ENCODE measurements at places on chromosomes 12 and 14. TPM values are rescaled to one million over a fixed set of nuclear protein-coding genes. Genes with fewer than 3 reads are reported as not detected.

Gene C14orf39
- not detected for total RNA-seq

Gene PMCH
- total RNA-seq, result not detected

Gene ZNF891
- total RNA-seq, result 0.39 TPM

Gene FNTB
- 23.2 TPM for total RNA-seq

Gene RPL10L
- not detected for total RNA-seq

Gene SUSD6
- total RNA-seq, result 6.3 TPM

Gene TSHR
- total RNA-seq, result not detected

Gene CD4
- total RNA-seq, result not detected

Gene KRT85
- total RNA-seq, result not detected

Gene SLC2A14
- 0.08 TPM for total RNA-seq

Gene VWF
- total RNA-seq, result 0.34 TPM

Gene DPF3
- 0.27 TPM for total RNA-seq

Gene SENP1
- total RNA-seq, result 12.8 TPM

Gene ESPL1
- total RNA-seq, result 19.6 TPM

Gene ATXN2
- 40.5 TPM for total RNA-seq

Gene VRTN
- not detected for total RNA-seq

Gene LUM
- 0.27 TPM for total RNA-seq

Gene TMEM119
- total RNA-seq, result not detected

Gene SPX
- 2.0 TPM for total RNA-seq

Gene INHBC
- not detected for total RNA-seq

Gene HSPB8
- 15.4 TPM for total RNA-seq

Gene OTUB2
- total RNA-seq, result 4.8 TPM

Gene ING4
- total RNA-seq, result 12.4 TPM

Gene SETD3
- total RNA-seq, result 57.9 TPM

Gene CAPZA3
- total RNA-seq, result not detected

Gene CCDC177
- not detected for total RNA-seq
